ENCODE measurements at places on chromosomes 3 and 15.

DNA sequence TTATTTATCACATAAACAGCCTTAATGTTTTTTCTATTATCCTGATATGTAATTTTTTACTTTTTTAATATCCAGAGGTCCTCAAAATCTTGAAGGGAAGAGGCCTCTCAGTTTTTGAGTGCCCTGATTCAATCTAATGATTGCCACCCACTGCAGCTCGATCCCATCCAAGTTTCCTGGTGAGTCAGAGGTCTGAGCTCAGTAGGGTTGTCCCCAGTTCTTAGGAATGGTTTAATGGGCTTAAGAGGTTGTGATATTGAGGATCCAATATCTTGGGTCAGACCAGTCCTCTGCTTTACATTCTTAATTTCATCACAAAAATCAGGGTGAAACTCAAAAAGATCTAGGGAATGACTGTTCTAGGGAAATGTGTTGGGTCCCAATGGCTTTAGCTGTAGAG lies 238.5 kb downstream of the NSUN3 start:
- no peak for DNase-seq

DNA sequence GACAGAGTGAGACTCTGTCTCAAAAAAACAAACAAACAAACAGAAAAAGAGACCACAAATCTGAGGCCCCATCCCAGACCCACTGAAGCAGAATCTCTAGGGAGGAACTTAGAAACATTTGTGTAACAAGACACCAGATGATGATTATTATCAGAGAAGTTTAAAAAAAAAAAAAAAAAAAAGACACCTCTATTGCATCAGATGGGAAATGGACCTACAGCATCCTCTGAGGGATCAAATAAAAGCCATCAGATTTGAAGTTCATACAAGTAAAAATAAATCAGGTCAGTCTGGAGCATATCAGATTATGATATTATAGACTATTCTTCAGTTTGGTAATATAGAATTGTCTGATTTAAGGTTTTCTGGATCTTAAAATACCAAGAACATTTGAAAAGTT lies 21.9 kb upstream of the LIPC start:
- no peak for DNase-seq

DNA sequence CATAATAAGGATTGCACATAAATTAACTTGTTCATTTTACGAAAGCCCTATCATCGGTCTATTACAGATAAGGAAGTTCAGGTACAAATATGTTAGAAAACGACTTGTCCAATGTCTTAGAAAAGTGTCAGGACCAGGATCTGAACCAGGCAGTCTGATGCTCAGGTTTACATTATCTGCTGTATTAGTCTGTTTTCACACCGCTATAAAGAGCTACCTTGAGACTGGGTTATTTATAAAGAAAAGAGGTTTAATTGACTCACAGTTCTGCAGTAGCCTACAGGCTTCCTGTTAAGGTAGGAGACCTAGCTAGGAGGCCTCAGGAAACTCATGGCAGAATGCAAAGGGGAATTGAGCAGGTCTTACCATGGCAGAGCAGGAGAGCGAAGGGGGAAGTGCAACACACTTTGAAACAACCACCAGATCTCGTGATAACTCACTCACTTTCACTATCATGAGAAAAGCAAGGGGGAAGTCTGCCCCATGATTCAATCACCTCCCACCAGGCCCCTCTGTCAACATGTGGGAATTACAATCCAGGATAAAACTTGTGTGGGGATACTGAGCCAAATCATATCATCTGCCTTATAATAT lies 45.8 kb upstream of the GOLIM4 start:
- DNase-seq, result no peak

DNA sequence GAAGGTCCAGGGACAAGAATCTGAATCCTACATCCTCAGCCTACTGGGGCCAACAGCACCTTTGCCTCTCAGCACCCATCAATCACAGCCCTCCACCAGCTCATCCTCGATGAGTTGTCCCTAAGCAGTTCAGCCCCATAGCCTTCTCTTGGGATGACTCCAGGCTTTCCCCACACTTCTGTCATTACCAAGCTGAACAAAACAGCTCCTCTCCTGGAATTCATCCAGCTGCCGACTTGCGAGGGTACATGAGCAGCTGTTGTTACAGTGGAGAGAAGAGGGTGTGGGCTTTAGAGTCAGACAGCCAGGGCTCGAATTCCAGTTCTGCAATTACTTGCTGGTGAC lies 69.0 kb upstream of the THBS1 start:
- no peak for DNase-seq

GRCh38 chr3:149016669-149017541 lies 25.6 kb downstream of the GYG1 start:
- no peak for DNase-seq

Data from effector memory CD4-positive, alpha-beta T cell (primary cell).